T-helper 17 cell (primary cell): ENCODE measurements at places on chromosomes 7 and 10.

GRCh38 chr7:107277331-107277730 is 108.5 kb downstream of the HBP1 start:
- DNase-seq, result no peak

DNA sequence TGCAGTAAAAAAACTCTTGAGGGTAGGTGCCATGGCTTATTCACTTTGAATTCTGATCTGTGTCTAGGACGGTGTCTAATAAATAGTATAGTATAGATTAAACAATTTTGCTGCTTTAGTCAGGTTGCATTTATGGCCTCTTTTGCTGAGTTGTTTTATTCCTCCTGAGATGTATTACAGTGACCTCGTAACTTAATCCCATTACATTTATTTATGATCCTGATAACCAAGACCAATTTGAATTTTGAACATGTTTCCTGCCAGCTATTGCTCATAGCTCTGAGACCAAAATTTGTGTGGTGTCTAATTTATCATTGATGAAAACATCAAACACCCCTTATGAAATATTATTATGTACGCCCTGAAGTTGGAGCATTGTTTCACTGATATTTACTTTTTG is 381.9 kb upstream of the SEMA3C start:
- no peak for DNase-seq

DNA sequence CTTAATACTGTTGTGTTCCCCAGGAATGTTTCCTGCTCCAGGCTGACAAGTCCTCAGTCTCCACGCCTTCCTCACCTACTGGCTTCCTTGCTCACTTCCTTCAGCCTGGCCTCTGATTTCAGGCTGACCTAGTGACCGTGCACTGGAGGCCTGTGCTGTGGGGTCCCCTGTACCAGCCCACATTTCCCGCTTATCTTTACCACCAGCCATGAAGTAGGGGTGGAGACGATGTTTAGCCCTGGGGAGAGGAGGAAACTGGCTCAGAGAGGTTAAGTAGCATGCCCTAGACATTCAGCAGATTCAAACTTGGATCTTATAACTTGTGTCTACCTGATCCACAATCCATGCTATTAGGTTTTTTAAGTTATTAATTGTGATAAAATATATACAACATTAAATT is 4.8 kb upstream of the ZNF488 start:
- no peak for DNase-seq

DNA sequence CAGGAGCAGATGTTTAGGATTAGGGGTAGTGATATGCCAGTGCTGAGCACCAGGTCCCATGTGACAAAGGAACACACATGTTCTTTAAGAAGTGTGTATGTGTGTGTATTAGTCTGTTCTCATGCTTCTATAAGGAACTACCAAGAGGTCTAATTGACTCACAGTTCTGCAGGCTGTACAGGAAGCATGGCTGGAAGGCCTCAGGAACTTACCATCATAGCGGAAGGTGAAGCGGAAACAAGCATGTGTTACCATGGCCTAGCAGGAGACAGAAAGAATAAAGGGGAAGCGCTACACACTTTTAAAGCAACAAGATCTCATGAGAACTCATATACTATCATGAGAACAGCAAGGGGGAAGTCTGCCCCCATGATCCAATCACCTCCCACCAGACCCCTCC is 22.8 kb upstream of the PDZD8 start:
- no peak for DNase-seq

GRCh38 chr7:158371856-158372255 is 215.8 kb downstream of the PTPRN2 start:
- no peak for DNase-seq

DNA sequence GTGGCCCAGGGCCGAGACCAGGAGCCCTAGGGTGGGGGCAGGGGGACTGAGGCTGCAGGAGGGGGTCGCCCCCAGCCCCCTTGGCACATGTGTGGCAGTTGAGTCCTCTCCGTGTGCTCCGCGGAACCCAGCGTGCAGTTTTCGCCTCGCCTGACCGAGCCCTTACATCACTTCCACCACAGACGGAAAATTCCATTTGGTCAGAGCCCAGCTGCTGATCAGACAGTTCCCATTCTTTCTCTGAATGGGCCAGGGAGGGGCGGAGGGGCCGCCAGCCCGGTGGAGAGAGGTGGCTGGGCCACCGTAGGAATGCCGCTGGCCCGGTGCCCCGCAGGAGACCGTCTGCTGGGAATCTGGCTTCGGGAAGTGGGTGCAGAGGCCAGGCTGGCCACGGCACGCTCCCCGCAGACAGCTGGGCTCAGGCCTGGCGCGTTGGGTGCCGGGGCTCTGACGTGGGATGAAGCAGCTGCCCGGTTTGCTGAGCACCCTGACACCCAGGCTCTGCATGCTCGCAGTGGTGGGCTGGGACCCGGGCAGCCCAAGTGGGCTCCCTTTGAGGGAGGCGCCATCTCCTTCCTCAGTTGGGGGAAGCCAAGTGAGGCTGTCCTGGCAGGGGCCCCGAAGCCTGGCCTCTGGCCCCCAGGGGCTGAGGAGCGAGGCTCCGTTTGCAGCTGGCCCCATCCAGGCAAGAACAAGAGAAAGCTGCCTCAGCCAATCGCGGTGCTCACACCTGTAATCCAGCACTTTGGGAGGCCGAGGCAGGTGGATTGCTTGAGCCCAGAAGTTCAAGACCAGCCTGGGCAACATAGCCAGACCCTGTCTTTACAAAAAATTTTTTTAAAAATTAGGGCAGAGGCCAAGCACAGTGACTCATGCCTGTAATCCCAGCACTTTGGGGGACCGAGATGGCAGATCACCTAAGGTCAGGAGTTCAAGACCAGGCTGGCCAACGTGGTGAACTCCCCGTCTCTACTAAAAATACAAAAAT is 9.9 kb downstream of the TTYH3 start:
- DNase-seq, result no peak

DNA sequence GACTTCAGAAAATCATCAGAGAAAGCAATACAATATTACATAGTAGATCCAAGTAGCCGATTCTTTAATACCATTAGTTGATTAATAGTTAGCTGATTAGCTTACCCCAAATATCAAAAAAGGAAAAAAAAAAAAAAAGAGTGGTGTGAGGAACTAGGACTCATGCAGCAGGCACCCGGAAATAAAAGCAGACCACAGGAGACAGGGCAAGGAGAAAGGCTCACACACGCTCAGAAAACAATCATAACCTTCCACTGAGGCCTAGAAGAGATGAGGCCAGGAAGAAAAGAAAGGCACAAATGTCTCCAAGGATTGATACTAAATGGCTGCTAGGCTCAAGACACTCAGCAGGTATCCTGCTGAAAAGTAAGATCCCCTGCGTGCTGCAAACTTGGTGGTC is 25.9 kb downstream of the TRDMT1 start:
- no peak for DNase-seq

DNA sequence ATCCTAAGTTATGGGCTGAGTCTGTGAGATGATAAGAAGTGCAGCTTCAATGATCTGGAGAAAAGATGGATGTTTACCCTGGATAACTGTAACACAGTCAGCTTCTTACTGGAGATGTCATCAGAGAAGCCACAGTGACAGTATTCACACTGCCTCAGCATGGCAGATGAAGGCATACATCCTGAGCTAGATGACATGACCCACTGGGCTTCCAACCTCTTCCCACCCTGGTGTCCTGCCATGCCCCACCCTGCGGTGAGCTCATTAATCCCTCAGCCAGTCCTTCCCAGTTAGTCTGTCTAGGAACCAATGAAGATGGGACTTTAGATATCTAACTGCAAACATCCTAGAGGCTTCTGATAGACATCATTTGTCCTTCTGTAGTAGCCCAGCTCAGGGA is 213.8 kb downstream of the TAX1BP1 start:
- DNase-seq, result no peak

DNA sequence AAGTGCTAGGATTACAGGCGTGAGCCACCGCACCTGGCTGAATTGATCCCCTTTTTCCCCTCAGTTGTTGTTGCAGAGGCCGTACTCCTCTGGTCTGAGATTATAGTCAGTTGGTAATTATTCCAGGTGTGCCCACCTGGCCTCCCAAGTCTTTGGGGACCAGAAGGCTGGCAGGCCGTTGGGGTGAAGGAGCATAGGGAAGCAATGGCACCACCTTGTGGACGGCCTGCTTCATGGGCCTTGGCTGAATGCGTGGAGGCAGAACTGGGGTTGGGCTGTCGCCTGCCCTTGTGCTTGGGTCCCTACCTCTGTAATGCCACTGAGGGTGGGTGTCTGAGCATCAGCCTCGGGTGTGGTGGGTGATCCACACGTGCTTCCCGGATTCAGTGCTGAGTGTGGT is 125.7 kb downstream of the RGS10 start:
- DNase-seq, result peak; percentile 43

DNA sequence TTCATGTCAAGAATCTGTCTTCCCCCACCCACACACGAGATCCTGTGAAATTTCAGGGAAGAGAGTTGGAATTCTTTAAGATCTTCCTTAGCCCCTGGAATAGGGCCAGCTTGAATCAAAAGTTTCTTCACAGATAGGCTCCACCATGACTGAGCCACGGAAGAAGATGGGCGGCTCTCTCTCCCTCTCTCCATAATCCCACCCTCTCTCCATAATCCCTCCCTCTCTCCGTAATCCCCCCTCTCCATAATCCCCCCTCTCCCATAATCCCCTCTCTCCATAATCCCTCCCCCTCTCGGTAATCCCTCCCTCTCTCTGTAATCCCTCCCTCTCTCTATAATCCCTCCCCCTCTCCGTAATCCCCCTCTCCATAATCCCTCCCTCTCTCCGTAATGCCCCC is 20.4 kb downstream of the SHH start:
- no peak for DNase-seq

GRCh38 chr7:46756996-46757395 is 824.9 kb downstream of the TNS3 start:
- DNase-seq, result no peak

DNA sequence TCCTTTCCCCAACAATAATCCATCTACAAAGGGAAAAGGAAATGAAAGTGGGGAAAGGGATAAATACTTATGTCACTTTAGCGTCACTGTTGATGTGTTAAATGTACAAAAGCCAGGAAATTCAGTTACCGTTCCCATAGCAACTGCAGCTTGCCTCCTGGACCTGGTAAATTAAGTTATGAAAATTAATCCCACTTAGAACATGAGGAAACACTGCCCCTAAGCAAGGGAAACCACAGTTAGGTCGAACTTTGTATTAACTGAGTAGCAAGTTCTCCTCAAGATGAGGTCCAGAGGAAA is 338.2 kb upstream of the AOAH start:
- no peak for DNase-seq

DNA sequence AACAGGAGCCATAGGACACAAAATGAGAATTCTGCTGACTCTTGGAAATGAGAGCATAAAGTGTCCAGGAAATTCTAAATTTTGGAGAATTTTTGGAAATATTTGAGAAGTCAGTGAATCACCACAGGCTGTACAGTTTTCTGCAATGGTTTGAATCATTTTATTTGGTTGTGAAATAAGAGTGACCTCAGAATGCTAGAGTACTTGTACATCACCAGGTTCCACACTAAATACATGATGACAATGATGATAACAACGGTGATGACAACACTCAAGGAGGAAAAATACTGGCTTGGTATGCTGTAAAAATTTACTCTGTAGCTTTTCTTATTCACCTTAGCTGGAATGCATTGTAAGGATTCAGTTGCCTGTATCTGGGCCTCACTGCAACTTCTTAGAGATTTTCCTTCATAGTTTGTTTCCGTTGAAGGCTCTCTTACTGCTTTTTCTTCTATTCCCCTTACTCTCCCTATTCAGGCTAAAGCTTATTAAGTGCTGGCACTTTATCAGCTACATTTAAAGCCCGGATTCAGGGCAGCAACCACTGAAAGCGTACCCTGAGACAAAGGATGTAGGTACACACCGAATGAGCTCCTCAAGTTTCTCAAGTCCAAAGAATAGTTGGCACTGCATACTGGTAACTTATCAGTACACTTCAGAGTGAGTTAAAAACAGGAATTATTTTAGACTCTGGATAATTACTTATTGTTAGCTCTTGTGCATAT is 30.2 kb upstream of the NME8 start:
- DNase-seq, result no peak

DNA sequence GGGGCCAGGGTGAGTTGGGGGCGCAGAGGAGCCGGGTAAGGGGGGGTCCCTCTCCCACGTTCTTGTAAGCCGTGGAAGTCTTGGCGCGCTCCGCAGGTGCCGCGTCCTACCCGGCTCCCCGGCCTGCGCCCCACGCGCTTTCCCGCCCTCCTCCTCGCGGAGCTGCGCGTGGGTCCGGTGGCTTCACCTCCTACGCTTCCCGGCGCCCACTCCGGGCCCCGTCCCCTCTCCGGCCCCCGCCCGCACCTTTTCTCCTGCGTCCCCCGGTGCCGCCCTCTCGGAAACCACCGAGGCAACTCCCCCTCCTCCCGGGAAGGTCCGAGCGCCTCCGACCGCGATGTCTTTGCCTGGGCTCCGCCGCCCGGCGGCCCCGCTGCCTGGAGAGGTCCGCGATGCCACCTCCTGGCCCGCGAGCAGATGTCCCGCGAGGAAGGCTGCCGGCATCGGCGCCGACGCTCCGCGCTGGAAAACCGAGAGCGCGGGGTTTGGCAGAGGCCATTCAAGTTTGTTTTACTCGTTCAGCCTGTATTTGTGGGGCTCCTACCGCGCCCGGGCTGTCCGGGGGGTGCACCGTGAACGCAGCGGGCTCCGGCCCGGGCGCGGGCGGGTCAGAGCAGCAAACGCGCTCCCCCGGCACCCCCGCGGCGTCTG is 2.4 kb upstream of the NKX6-2 start:
- no peak for DNase-seq

- no peak for DNase-seq
These were observed 59.9 kb upstream of the COBL start for GRCh38 chr7:51376420-51377092.

- DNase-seq, result no peak
These were observed 14.6 kb downstream of the GATA3 start for GRCh38 chr10:8069108-8069507.

- DNase-seq, result no peak
These were observed 52.7 kb downstream of the HIPK2 start for GRCh38 chr7:139725077-139725476.

- no peak for DNase-seq
These were observed 309.7 kb downstream of the CSTF2T start for GRCh38 chr10:51389415-51390321.

DNA sequence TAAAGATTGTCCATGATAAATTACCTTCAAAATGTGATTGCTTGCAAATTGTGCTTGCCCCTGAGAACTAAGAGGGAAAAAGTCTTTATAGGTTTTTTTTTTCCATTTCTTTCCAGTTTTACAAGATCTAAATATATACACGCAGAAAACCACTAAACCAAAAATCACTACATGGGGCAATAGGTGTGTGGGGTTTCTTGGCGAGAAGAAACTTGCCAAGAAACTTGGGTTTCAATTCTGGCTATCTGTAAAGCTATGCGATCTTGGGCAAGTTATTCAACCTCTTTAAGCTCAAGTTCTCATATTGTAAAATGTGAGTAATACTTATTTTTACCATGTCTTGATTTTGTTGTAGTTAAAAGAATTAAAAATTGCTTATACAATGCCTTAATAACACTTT is 17.0 kb downstream of the CUBN start:
- DNase-seq, result no peak

GRCh38 chr7:56157238-56157790 is 41.1 kb upstream of the NUPR2 start:
- no peak for DNase-seq

GRCh38 chr7:112938863-112939573 is 147.6 kb downstream of the GPR85 start:
- no peak for DNase-seq
